ENCODE measurements at places on chromosomes 6 and 20.

DNA sequence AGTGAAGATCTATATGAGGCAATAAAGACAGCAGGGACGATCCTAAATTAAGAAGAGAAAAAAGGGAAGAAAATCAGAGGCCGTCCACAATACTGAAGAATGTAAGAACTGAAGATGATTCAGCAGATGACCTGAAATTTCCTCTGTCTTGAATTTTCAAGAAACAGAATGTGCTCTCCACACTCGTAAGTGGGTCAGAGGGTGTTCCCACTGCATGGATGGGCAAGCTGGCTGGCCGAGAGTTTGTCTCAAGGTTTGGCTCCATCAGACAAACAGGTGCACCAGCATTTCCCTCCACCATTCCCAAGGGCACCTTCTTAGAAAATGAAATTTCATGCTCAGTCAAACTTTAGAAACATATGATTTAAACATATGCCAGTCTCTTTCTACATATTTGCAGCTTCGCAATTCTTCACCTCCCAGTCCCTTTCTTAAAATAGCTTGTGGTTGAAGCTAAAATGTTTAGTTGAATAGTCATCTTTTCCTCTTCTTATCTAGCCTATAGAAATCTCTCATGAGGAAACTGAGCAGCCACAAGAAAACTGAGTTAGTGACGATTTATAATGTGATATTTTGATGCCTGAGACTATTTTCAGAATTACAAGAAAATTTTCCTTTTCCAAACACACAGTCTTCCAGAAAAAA, 576.4 kb downstream of the PRKN start:
- no peak for DNase-seq

DNA sequence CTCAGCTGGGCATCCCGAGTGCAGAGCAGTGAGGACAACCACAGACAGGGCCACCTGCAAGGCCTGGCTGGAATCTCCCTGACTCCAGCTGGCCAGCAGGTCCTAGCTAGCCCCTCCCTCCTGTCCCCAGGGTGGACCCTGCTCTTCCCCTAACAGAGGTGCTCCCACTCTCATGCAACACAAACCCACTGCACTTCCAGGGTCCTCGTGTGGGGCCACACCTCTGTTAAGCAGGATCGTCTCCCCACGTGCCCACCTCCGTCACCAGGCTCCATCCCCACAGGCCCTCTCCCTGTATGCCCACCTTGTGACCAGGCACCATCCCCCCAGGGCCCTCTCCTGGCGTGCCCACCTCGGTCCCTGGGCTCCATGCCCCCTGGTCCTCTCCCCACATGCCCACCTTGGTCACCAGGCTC, 17.3 kb downstream of the TAF4 start:
- DNase-seq: no peak

GRCh38 chr20:47246061-47246777, 110.3 kb downstream of the ZMYND8 start:
- no peak for DNase-seq

DNA sequence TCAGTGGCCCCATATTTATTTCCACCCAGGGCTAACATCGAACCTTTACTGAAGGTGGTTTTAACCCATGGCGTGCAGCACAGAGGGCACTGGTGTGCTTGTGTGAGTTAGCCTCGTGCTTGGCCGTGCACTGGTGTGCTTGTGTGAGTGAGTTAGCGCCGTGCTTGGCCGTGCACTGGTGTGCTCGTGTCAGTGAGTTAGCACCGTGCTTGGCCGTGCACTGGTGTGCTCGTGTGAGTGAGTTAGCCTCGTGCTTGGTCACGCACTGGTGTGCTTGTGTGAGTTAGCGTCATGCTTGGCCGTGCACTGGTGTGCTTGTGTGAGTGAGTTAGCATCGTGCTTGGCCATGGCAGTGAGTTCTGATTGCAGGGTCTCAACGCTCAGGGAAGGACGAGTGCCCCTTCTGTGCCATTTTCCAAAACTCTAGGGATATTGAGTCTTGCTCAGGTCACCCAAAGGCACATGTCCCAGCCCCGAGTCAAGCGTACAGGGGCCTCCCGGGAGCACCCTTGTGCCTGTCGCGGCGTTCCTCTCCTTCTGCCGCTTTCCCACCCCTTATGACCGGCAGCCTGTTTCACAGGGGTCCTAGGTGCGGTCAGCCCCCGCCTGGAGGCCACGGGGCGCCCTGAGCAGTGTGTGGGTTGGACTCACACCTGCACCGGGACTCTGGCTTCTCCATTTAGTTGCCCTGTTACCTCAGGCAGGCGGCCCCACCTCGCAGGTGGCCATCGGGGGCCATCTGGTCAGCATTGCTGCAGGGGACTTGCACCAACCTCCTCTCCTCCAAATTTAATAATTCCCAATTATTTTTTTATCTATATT, 399.1 kb downstream of the CDH4 start:
- DNase-seq: no peak

GRCh38 chr6:44696099-44696498, 308.6 kb downstream of the CDC5L start:
- no peak for DNase-seq

GRCh38 chr6:138211048-138211581, 7.2 kb downstream of the PBOV1 start:
- DNase-seq: no peak

DNA sequence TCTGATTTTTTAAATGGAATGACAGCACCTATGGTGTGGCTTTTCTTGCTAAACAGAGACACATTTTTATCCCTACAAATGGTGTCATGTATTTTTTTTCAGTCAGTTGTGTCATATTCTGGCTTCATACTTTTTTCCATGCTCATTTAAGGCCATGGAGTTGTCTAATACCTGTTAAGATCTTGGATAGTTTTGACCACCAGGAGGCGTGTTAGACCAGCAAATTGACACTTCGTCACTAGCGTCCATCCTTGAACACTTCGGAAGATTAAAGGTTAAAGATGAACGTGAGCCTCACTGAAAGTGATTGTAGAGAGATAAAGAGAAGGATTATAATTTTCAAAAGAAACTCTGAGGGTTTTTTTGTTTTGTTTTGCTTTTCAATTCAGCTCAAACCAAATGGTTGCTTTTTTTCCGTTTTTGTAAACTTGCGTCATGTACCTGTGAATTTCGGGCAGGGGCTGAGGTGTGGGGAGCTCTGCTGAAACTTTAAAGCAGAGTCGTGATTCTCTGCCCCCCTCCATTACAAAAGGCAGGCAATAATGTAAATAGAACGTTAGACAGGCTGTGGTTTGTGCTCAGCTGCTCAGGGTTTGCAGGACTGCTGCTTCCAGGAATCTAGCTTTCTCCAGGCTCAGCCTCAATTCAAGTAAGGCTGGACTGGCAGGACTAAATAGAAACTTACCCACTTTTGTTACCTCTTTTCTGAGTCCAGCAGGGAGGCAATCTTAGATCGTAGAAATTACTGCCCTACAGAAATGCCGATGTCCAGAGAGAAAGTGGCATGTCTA, 245.1 kb downstream of the FOXA2 start:
- no peak for DNase-seq
